ENCODE measurements at places on chromosomes 5 and 9.

DNA sequence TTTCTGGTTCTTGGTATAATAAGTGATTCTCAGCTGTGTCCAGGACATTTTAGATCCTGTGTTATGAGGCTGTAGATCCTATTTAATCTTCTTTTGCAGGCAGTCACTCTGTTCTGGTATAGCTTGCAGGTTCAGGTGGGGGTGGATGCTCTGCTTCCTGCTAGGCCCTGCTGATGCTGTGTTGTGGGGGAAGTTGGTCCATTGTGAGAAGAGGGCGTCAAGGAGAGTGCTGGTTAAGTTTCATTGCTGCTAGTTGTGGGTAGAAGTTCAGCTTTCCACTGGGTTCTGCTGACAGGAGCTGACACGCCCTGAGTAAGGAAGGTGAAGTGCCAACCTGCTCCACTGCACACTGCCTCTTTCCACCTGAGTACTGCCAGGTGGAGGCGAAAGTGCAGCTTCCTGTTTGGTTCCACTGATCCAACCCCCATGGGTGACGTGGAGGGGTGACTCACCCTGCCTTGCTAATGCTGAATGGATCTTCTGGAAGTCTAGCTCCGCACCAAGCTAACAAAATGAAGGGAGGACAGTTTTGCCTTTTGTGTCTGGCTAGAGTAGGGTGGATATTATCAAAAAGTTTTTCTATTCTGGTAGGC lies 16.3 kb downstream of the NMRK1 start:
- DNase-seq, result no peak

GRCh38 chr9:136690806-136691261 lies 3.6 kb upstream of the AGPAT2 start:
- no peak for DNase-seq

DNA sequence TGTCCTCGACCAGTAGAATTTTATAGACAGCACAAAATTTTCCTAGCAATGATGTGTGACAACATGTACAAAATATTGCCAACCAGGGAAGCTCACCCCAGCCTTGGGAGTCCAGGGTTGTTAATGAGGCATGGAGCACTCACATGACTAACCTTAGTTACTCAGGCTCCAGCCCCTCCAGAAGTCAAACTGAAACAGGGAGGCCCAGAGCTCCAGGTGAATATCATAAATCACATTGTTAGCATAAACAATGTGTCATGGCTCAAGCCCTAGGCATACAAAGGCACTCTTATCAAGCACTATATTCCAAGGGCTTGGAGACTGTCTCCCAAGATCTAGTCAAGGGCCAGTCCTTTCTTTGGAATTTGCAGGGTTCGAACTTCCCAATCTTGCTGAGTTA lies 44.4 kb downstream of the TNFAIP8 start:
- no peak for DNase-seq

DNA sequence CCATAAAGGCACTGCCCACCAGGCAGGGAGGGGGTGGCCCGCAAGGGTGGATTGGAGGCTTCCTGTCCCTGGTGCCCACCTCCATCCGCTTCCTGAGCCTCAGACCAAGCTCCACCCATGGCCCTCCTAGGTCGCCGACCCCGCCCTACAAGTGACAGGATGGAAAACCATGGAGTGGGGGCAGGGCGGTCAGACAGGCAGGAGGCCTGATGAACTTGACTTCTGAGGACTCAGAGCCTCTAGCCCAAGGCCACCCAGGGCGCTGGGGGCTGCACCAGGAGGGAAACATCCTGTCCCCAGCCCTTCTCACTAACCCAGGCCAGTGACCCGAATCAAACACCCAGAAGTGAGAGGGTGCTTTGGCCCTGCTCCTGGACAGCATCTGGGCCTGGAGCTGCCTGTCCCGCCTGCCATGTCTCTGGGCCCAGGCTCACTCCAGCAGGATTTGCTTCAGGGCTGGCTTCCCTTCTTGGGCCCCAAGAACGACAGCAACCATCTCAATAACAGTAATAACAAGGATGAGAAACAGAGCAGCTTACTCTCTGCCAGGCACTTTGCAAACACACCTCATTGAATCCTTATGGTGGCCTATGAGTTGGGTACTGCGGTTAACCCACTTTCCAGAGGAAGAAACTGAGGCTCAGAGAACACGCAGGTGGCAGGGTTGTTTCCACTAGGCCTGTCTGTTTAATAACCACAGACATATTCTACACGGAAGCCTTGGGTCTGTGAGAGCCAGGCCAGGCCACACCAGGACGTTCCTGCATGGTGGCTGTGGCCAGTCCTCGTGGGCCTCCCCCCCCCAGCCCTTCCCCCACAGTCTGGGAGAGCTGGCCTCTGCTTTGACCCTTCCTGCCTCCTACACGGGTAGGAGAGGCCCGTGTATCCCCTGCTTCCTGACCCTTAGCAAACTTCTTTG lies 4.4 kb upstream of the ST6GALNAC6 start:
- peak; percentile 90 for DNase-seq

Data from hematopoietic multipotent progenitor cell treated with erythropoietin and hydrocortisone succinate and interleukin-3 and kit ligand, for 8 days (in vitro differentiated cells).